HL-60 (cell line): ENCODE measurements at places on chromosomes 3 and 15.

DNA sequence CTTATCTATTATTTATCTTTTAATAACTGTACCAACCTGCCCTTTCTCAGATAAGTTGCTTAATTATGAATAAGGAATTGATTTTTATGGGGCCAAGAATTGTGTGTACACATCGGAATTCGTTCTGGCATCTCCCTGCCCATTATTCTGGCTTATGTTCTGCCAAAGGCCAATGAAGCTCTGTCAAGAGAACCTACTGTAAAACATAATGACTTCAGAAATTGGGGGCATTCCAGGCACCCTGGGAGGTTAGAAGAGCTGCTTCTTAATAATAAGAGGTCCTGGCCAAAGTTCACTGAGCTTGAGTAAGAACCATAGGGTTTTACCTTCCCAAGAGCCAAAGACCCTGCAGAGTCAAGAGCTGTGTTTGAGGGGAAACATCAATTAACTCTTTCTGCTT lies 261.7 kb downstream of the SLC9A9 start:
- DNase-seq = no peak

DNA sequence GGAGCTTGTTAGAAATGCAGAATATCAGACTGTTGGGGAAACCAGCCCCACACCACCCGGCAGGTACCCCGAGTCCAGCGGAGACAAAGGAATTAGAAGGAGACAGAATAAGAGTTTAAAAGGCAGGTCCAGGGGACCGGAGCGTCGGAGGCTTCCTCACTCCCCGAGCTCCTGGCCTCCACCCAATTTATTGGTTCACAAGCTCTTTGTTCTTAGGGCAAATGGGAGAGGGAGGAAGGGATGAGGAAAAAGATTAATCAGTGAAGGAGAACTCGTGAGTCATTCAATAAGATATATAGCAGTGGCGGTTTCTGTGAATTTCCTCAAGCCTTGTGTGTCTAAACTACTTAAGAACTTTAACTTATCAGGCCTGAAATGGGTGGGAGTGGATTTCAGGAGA lies 32.1 kb upstream of the WDR72 start:
- DNase-seq = no peak

DNA sequence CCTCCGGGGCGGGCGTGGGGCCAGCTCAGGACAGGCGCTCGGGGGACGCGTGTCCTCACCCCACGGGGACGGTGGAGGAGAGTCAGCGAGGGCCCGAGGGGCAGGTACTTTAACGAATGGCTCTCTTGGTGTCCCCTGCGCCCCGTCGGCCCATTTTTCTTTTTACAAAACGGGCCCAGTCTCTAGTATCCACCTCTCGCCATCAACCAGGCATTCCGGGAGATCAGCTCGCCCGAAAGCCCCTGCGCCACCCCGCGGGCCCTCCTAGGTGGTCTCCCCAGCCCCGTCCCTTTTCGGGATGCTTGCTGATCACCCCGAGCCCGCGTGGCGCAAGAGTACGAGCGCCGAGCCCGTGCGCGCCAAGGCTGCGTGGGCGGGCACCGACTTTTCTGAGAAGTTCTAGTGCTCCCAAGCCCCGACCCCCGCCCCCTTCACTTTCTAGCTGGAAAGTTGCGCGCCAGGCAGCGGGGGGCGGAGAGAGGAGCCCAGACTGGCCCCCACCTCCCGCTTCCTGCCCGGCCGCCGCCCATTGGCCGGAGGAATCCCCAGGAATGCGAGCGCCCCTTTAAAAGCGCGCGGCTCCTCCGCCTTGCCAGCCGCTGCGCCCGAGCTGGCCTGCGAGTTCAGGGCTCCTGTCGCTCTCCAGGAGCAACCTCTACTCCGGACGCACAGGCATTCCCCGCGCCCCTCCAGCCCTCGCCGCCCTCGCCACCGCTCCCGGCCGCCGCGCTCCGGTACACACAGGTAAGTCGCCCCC lies at the start of gene THBS1:
TSS of gene THBS1 (plus strand) at position 595 of the 757 bp plus-strand sequence. CDS start 779 bp downstream, outside the sequence.
- DNase-seq = peak; percentile 26

- no peak for DNase-seq
These were observed 37.4 kb upstream of the TNFSF10 start for GRCh38 chr3:172560586-172560985.
